ENCODE measurements at places on chromosomes 4 and X. TPM values are rescaled to one million over a fixed set of nuclear protein-coding genes. Genes with fewer than 3 reads are reported as not detected.

Gene CXCL9
- 0.32 TPM for total RNA-seq

Gene ZAR1
- total RNA-seq, result not detected

Gene UCP1
- total RNA-seq, result not detected

Gene PPID
- total RNA-seq, result 36.3 TPM

- DNase-seq, result no peak
Observed at GRCh38 chrX:20538974-20539373, 272.3 kb upstream of the RPS6KA3 start.

DNA sequence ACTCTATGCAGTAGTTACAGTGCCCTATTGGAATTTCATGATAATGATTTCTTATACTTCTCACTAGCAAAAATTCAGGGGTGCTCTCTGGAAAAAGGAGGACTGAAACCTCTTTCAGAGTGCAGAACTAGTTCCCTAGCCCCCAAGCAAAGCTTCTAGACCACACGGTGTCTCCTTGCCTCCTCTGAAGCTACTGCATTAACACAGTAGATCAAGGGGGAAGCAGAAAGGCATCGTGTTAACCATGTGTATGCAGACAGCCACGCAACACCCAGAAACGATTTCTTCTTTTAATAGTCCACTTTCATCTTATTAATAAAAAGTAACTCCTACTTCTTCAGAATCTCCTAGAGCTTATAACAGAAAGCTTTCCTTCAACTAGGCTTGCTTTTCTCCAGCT is 44.7 kb downstream of the MAML3 start:
- no peak for DNase-seq

DNA sequence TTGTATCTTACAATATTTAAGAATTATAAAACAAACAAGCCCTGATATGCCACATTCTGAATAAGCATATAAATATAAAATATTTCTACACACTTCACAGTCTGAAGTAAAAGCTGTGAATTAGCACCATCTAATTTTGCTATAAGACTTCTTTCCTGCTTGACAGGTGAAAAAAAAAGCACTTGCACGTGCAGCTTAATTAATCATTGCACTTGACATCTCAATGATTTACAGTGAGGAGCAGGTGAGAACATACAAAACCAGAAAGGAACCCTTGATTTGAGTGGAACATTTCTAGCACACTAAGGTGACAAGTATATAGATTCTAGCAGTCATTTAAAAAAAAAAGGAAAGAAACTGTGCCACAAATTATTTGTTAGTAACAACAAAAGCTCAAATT is 47.9 kb downstream of the CHIC2 start:
- no peak for DNase-seq

DNA sequence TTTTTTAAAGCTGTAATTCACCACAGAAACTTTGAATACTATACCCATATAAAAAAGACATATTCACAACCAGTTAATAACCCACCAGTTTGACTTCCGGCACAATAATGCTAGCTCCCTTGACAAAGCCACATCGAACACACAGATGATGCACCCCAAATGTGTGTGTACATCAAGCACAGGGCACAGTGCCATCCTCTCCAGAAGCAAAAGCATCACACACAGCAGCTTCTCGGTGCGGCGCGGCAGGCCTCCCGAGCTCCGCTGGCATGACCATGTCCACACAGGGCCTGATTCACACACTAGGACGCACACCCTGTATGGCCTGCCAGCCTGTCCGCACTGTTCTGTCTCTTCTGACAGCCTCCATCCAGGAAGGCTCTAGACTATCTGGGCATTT is 88.0 kb downstream of the LEF1 start:
- DNase-seq, result no peak

DNA sequence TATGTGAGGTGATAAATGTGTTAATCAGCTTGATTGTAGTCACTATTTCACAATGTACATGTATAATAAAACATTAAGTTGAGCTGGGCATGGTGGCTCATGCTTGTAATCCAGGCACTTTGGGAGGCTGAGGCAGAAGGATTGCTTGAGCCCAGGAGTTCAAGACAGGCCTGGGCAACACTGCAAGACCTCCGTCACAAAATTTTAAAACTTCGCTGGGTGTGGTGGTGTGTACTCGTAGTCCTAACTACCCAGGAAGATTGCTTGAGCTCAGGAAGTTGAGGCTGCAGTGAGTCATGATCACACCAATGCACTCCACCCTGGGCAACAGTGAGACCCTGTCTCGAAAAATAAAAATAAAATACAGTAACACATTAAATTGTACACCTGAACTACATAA is 20.1 kb downstream of the LYAR start:
- DNase-seq, result no peak

DNA sequence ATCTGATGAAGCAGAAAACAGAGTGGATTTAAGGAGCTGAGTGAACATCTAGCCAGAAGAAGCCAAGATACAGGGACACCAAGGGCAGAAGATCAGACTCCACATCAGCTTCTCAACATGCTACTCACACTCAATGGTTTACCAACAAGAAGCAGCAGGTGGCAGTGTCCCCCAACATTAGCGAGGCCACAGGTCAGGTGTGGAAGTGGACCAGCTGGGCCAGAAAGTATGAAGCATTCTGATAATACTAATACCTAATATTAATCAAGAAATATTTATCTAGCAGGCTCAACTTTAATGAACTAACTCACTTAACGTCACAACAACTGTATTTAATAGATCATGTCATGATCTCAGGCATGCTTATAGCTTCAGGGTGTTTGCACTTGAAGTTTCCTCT is 73.4 kb upstream of the TTC29 start:
- DNase-seq, result peak; percentile 76
